ENCODE measurements at places on chromosomes 6 and 20.

DNA sequence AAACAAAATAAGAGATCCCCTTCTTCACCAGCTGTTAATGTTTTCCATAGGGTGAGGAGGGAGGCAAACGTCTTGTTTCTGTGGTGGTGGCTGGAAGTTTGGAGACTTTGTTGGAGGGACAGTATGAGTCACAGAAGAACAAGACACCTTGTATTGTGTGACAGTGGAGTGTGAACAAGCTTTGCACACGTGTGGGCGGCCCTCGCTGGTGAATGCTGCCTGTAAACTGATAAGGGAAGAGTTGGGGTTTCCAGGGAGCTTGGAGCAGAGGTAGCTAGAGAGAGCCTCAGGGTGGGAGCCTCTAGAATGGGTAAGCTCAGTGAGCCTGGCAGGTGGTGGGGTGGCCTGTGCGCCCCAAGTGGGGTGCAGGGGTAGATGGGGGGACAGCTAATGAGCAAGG, 78.3 kb downstream of the ZDHHC14 start:
- DNase-seq, result no peak

DNA sequence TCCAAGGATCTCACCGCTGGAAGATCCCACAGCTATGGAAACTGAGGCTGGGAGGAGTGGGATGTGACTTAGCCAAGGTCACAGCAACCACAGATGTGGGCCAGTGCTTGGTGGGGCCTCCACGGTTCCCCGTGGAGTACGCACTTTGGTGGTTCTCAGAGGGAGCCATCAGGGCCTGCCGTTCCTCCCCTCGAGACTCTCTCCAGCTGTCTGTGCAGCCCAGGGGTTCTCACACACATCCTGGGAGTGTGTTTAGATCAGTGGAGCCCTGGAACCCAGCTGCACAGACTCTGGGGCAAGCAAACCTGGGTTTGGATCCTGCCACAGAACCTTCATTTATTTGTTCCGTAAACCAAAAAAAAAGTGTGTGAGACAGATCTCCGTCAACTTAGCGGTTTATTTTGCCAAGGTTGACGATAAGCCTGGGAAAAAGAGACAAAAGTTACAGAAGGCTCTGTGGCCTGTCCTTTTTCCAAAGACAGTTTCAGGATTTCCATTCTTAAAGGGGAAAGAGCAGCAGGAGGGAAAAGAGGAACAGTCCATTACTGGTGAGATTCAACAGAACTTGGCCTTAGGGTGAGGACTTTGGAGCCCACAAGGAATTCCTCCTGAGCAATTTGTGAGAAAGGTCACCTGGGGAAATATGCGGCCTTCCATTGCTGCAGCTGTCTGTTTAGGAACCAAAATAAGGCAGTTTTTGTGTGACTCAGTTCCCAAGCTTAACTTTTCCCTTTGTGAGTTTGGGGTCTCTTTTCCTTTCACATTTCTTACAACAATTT, 13.6 kb upstream of the MYMX start:
- no peak for DNase-seq

- DNase-seq, result no peak
Observed at GRCh38 chr6:107977283-107977682, 19.3 kb upstream of the SEC63 start.

DNA sequence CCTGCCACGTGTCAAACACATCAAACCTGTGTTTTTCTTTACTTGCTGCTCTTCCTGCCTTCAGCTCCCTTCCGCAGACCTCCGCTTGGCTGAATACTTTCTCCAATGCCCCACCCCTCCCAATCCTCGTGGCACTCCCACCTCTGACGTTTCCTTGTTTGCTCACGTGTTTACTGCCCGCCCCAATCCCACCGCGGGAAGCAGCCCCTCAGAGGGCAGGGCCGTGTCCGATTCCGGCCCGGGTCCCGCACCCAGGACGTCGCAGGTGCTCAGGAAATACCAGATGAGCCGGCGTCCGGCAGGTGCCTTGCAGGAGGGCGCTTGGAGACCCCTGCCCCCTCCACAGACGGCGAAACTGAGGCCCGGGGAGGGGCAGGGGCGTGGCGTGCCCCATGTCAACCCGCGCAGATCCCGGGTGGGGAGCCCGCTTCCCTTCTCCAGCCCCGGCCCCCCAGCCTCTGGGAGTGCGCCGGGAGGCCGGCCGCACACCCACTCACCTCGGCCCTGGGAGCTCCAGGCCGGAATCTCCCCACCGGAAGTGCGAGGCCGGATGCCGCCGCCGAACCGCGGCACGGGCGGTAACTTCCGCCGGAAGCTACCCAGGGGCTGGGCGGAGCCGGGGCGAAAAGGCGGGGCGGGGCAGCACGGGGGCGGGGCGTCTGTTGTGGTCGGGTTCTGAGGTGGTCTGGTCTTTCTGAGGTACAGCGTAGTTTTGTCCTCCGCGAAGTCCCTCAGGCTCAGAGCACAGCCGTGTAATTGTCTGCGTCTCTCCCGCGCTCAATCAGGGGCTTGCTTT, 42.3 kb downstream of the ELMO2 start:
- DNase-seq, result peak; percentile 86

DNA sequence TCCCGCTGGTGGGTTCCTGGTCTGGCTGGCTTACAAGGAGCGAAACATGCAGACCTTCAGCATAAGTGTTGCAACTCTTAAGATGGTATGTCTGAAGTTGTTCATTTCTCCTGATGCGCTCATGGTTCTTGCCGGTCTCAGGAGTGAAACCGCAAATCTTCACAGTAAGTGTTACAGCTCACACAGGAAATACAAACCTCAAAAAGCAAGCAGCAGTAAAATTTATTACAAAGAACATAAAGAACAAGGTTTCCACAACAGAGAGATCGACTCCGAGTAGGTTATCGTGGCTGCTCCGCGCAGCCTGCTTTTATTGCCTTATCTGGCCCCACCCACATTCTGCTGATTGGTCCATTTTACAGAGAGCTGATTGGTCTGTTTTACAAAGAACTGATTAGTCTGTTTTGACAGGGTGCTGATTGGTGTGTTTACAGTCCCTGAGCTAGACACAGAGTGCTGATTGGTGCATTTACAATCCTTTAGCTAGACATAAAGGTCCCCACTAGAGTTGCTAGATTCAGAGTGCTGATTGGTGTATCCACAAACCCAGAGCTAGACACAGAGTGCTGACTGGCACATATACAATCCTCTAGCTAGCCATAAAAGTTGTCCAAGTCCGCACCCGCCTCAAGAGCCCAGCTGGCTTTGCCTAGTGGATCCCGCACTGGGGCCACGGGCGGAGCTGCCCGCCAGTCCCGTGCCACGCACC, 39.2 kb downstream of the TRIM27 start:
- peak; percentile 35 for DNase-seq

DNA sequence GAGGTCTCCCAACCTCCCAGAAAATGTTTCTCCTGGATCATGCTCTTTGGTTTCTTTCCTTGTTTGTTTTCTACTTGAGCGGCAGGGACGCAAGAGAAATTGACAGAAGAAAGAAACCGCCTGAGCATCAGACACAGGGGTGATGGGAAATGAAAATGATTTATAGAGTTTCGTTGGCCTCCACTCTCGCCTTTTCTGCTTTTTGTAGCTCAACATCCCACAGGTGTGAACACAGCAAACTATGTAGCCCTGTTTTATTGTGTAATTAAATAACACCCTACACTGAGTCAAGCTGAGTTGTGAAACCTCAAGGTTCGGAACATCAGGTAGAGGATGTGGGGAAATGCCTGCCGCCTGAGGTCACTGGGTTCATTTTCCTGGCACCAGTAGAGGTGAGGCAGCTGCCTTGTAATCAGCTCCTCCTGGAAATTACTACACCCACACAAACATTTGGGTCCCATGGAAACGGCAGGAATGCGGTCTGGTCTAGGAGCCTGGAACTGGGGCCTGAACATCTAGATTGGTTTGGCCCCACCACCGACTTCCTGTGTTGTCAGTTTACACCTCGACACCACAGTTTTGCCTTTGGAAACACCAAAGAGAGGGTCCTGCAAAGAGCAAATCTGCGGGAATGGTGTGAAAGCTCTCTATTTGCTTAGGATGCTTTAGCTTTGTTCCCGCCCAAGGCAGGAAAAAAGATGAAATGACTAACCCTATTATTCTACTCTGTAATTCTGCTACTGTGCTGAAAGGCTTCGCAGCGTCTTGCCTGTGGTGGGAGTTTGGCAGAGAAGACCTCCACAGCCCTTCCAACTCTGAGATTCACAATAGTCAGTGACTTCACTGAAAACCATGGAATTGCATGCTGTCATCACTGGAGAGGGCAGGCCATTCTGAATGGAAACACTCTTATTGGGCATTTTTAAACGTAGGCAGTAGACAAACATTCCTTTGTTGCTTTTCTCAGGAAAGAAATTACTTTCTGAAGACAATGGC, 53.0 kb downstream of the ADAT2 start:
- DNase-seq, result no peak

DNA sequence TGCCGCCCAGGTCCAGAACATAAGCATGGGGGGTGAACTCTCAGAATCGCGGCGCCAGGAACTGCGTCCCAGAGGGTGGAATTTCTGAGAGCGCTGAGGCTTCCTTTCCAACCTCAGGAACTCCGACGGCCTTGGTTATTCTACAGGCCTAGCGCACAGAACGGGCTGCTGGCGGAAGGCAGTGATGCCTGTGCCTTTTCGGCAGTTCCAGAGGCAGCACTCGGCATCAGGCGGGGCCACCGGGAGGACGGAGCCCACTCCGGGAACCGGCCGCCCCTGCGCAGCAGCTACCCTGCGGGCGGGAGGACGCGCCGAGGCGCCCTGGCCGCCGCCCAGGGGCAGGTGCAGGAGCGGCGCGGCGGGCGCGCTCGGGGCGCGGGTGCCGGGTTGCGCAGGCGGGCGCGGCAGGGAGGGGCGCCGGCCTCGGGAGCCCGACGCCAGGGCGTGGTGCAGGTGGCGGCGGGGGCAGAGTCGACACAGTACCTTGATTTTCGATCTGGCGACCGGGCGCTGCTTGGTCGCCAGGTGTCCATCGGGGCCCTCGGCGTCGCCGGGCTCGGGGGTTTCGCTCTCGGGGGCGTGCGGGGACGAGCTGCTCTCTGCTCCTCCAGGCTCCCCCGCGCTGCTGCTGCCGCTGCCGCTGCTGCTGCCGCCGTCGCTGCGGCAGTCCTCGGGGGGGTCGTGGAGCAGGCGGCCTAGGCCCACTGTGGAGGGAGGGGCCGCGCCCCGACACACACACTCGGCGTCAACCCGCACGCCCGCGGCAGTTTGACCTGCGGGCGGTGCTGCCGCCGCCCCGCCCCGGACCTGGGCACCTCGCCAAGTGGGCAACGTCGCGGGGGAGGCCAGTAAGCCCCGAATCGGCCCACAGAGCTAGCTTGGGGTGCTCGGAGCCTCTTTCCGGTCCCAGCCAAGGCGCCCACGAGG, 1.3 kb downstream of the OVOL2 start:
- no peak for DNase-seq

GRCh38 chr6:3348821-3349220, 90.1 kb downstream of the PSMG4 start:
- no peak for DNase-seq

GRCh38 chr6:54335871-54336270, 27.6 kb downstream of the TINAG start:
- DNase-seq, result no peak

DNA sequence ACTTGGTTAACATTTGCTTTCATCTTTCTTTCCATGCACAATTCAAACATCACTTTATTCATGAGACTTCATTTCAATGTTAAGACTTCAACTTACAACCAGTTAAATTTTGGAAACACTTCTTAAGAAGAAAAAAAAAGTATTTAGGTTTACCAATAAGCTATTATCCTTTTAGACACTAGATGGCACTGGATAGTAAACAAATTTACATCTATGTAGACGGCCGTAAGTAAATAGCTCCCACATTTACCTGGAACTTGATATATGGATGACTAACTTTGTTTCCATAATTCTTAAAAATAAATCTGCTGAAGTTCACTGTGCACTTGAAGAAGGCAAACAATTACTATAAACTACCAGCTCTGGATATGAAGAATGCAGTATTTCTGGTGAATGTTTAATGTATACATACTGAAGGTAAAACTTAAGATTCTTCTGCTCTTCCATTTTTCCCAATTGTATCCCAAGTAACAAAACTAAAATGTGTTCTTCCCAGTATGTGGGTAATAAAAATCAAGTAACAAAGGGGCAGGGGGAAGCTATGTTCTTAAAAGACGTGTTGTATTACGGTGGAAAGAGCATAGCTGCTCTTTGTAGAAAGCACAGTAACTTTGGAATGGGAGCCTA, 130.6 kb upstream of the C6orf118 start:
- no peak for DNase-seq

Measured in stimulated activated CD4-positive, alpha-beta T cell treated with anti-CD3 and anti-CD28 coated beads, Interleukin-4, amount 100 ng/mL, for 4 hours (primary cell).